GM12878 (cell line): ENCODE measurements at places on chromosomes 4 and X.
A peak's percentile ranks its signal among the peaks of the same experiment; 100 is the strongest.

GRCh38 chrX:101729986-101730385 lies 70.3 kb upstream of the ARMCX2 start:
- H3K4me3 ChIP-seq: no peak overlapping the region
- H3K36me3 ChIP-seq: no peaks in the 10 kb centered on the region
- H3K4me1 ChIP-seq: no peaks in the 10 kb centered on the region
- H3K27me3 ChIP-seq: no peaks in the 10 kb centered on the region
- no peak for DNase-seq

- no peak overlapping the region for H3K27ac ChIP-seq
- no peaks in the 10 kb centered on the region for H3K36me3 ChIP-seq
- H3K4me1 ChIP-seq: 0 out of 2 replicates have a peak, but pooled peaks cover 3% of the 10 kb centered on the region
- H3K4me3 ChIP-seq: peak overlapping the region; percentile 86
- H3K27me3 ChIP-seq: no peaks in the 10 kb centered on the region
Measured at GRCh38 chr4:107721436-107722100, 1.5 kb upstream of the PAPSS1 start.

GRCh38 chr4:121838136-121838535 lies 14.5 kb upstream of the CCNA2 start:
- H3K4me1 ChIP-seq: no peaks in the 10 kb centered on the region
- no peaks in the 10 kb centered on the region for H3K36me3 ChIP-seq
- H3K27ac ChIP-seq: no peak overlapping the region
- H3K4me3 ChIP-seq: no peak overlapping the region

- no peaks in the 10 kb centered on the region for H3K36me3 ChIP-seq
- H3K4me1 ChIP-seq: no peaks in the 10 kb centered on the region
- no peak for DNase-seq
- H3K27me3 ChIP-seq: no peaks in the 10 kb centered on the region; the same call in 1 of the 2 replicates
- no peak overlapping the region for H3K4me3 ChIP-seq
- no peak overlapping the region for H3K27ac ChIP-seq
Measured at GRCh38 chrX:31316340-31316991, 244.6 kb upstream of the FTHL17 start.

DNA sequence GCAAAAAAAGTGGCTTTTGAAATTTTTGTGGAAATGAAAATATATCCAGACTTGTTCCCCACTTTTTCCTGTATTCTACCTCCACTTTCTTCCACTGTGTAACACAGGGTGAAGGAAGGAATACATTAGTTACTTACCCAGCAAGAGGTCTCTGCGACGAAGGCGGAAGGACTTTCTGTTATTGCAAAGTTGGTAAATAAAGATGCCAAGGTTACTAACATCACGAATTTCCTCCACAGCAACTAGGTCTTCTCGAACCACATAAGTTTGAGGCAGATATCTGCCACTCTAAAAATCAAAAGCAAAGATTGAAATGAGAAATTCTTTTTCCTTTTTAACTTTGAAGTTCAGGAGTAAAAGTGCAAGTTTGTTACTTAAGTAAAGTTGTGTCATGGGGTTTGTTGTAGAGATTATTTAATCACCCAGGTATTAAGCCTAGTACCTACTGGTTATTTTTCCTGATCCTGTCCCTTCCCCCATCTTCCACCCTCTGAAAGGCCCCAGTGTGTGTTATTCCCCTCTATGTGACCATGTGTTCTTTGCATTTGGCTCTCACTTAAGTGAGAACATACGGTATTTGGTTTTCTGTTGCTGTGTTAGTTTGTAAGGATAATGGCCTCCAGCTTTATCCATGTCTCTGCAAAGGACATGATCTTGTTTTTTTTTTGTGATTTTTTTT lies 5.8 kb downstream of the ITM2A start:
- H3K27ac ChIP-seq: no peak overlapping the region
- no peak for DNase-seq
- no peaks in the 10 kb centered on the region for H3K27me3 ChIP-seq
- no peaks in the 10 kb centered on the region for H3K36me3 ChIP-seq

GRCh38 chrX:52509916-52510315 lies 6.9 kb downstream of the XAGE1B start:
- no peak overlapping the region for H3K27ac ChIP-seq
- no peak for DNase-seq
- H3K4me1 ChIP-seq: no peaks in the 10 kb centered on the region

- H3K27me3 ChIP-seq: no peaks in the 10 kb centered on the region
- no peak overlapping the region for H3K27ac ChIP-seq
Measured at GRCh38 chrX:104172788-104173187, 6.5 kb downstream of the FAM199X start.

DNA sequence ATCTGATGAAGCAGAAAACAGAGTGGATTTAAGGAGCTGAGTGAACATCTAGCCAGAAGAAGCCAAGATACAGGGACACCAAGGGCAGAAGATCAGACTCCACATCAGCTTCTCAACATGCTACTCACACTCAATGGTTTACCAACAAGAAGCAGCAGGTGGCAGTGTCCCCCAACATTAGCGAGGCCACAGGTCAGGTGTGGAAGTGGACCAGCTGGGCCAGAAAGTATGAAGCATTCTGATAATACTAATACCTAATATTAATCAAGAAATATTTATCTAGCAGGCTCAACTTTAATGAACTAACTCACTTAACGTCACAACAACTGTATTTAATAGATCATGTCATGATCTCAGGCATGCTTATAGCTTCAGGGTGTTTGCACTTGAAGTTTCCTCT lies 73.4 kb upstream of the TTC29 start:
- no peak for DNase-seq
- no peak overlapping the region for H3K27ac ChIP-seq
- no peaks in the 10 kb centered on the region for H3K4me1 ChIP-seq
- no peak overlapping the region for H3K4me3 ChIP-seq

DNA sequence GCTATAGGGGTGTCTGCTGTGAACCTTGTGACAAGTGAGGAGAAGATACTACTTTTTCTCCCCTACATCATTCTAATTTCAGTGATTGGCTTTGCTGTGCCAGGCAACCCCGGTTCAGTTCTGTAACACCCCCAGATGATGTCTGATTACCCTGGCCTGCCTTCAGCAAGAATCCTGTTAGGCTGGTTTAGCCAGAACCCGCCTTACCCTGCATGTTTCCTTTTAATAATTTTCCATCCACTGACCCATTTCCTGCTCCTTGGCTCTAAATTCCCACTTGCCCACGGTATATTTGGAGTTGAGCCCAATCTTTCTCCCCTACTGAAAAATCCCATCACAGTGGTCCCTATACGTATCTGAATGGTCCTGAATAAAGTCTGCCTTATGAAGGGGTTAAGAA lies 46.5 kb upstream of the HPSE start:
- no peaks in the 10 kb centered on the region for H3K27me3 ChIP-seq
- DNase-seq: no peak

- H3K4me1 ChIP-seq: no peaks in the 10 kb centered on the region
- no peaks in the 10 kb centered on the region for H3K36me3 ChIP-seq
- DNase-seq: no peak
- no peak overlapping the region for H3K4me3 ChIP-seq
- no peak overlapping the region for H3K27ac ChIP-seq
- no peaks in the 10 kb centered on the region for H3K27me3 ChIP-seq
Measured at GRCh38 chr4:153290134-153290533, 54.4 kb upstream of the MND1 start.

- no peak overlapping the region for H3K27ac ChIP-seq
- no peaks in the 10 kb centered on the region for H3K27me3 ChIP-seq
- no peaks in the 10 kb centered on the region for H3K4me1 ChIP-seq
- no peak overlapping the region for H3K4me3 ChIP-seq
- no peaks in the 10 kb centered on the region for H3K36me3 ChIP-seq
Measured at GRCh38 chr4:73675623-73676022, 55.4 kb upstream of the RASSF6 start.

GRCh38 chrX:57135287-57135686 lies 1.9 kb downstream of the SPIN2A start:
- H3K27me3 ChIP-seq: no peaks in the 10 kb centered on the region
- no peak overlapping the region for H3K27ac ChIP-seq
- no peak for DNase-seq
- no peaks in the 10 kb centered on the region for H3K4me1 ChIP-seq
- H3K36me3 ChIP-seq: no peaks in the 10 kb centered on the region

- H3K4me1 ChIP-seq: peaks cover 12% of the 10 kb centered on the region
- no peak overlapping the region for H3K4me3 ChIP-seq
- H3K36me3 ChIP-seq: no peaks in the 10 kb centered on the region
- no peaks in the 10 kb centered on the region for H3K27me3 ChIP-seq
- DNase-seq: no peak
- no peak overlapping the region for H3K27ac ChIP-seq
Measured at GRCh38 chr4:1251773-1252066, 2.8 kb upstream of the CTBP1 start.

GRCh38 chrX:150299579-150299978 lies 63.5 kb upstream of the MAMLD1 start:
- H3K36me3 ChIP-seq: no peaks in the 10 kb centered on the region
- no peaks in the 10 kb centered on the region for H3K4me1 ChIP-seq
- no peaks in the 10 kb centered on the region for H3K27me3 ChIP-seq
- no peak overlapping the region for H3K27ac ChIP-seq
- H3K4me3 ChIP-seq: no peak overlapping the region

GRCh38 chrX:80812176-80812575 lies 2.5 kb upstream of the BRWD3 start:
- H3K4me3 ChIP-seq: no peak overlapping the region
- H3K27ac ChIP-seq: no peak overlapping the region
- DNase-seq: no peak

GRCh38 chr4:112127048-112127637 lies 18.1 kb upstream of the FAM241A start:
- no peak overlapping the region for H3K4me3 ChIP-seq
- H3K27ac ChIP-seq: no peak overlapping the region
- DNase-seq: no peak

GRCh38 chrX:108735091-108735678 lies 1.2 kb downstream of the IRS4 start:
- H3K27me3 ChIP-seq: peaks cover 3% of the 10 kb centered on the region
- no peaks in the 10 kb centered on the region for H3K4me1 ChIP-seq
- no peak for DNase-seq
- no peak overlapping the region for H3K4me3 ChIP-seq
